ENCODE measurements at places on chromosomes 1 and 21.

DNA sequence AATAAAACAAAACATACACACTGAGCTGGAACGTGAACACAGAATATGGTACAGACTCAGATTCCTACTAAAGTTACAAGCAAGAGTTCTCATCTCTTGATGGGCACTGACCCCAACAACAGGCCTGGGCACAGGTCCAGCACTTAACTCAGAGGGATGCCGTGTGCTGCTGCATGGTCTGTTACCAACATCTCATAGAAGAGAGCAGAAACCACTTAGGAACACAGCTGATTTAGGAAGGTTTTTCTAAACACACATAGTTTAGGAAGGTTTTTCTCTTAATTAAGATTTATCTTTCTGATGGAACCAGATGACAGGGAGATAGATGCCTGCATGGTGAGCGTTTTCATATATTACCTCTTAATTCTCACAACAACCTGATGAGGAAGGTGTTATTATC lies 1.5 kb downstream of the GCLM start:
- peak; percentile 24 for DNase-seq

- no peak for DNase-seq
These were observed 36.7 kb upstream of the LHX4 start for GRCh38 chr1:180193141-180194047.

- DNase-seq = no peak
These were observed 22.3 kb upstream of the AGPAT3 start for GRCh38 chr21:43842742-43843141.

DNA sequence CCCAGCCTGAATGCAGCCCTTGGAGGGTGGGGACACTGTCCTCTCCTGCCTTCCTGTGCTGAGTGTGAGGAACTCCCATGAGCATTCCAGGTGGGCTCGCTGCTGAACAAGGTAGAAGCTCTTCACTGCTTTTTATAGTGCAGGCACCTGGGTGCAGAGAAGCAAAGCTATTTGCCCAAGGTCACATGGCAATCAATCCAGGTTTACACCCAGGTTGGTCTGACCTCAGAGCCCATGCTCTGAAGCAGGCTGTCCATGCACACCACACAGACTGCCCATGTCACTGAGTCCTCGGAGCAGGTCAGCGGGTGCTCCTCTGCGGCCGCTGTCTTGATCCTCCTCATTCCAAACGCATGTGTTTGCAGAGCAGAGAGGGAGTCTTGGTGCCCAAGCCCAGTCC lies 323.4 kb upstream of the VAMP3 start:
- no peak for DNase-seq

DNA sequence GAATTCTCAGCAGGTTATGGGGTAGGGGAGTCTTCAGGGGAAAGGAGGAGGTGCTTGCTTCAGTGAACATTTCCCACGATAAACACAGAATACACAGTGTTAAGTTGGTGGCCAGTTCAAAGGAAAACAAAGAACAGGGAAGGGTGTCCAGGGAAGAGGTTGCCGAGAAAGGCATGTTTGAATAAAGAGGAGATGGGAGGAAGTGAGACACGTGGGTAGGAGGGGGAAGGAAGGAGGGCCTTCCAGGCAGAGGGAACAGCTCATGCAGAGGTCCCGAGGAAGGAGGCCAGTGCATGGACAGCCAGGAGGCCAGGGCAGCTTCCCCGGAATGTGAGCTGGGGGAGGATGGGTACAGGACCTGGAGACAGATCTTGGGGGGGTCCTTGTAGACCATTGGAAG lies 130.3 kb upstream of the TMEM51 start:
- no peak for DNase-seq

- DNase-seq = no peak
These were observed 462.7 kb upstream of the CXADR start for GRCh38 chr21:17050156-17050555.

DNA sequence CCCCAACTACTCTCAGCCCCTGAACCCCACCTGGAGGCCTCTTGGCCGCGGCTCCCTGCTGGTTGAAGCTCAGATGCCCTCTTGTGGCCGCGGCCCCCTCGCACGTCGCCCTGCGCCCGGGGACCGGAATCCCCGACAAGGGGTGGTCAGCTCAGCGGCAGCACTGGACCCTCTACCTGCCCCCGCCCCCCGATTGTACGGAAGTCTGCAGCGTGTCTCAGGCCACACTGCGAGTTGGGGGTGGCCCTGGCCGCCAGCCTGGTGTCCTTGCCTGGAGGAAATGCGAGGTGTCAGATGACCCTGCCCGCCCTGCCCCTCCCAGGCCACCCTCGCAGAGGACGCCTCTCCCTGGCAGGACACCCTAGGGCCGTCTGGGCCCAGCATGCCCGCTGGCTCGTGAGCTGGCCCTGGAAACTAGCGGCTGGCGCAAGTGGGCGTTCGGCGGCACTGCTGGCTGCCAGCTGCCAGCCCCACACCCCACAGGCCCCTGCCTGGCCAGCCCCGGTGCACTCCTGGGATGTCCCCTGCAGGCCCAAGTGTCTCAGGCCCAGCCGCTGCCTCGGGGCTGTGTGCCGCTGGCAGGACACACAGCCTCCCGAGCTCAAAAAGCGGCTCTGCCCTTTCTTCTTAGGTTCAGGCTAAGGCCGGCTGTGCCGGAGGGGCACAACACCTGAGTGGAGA lies 60.8 kb downstream of the EDN2 start:
- DNase-seq = peak; percentile 60

DNA sequence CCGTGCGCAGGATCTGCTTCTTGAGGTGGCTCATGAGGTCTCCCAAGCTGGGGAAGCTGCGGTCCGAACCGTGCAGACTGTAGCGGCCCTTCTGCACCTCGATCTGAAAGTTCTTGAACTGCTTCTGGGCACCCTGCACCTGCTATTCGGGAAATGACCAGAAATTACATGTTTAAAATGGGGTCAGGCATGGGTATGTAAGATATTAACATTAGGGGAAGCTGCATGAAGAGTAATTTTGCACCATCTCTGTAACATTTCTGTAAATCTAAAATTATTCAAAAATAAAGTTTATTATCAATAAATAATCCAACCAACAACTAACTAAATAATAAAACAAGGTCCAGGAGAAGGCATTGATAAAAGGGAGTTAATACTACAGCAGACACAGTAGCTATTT lies 110.7 kb downstream of the RAVER2 start:
- no peak for DNase-seq

Measured in left ventricle myocardium inferior (tissue), 1 donor.